ENCODE measurements at places on chromosomes 12 and 14.

GRCh38 chr12:67356380-67356774 lies 87.2 kb downstream of the CAND1 start:
- no peak for DNase-seq

- no peak for DNase-seq
Measured at GRCh38 chr12:126668538-126668937, 1598.4 kb upstream of the TMEM132C start.

GRCh38 chr12:55636116-55636655 lies 506 bp upstream of the OR10P1 start:
- DNase-seq = no peak

GRCh38 chr12:12534166-12534866 lies 28.3 kb downstream of the DUSP16 start:
- no peak for DNase-seq

DNA sequence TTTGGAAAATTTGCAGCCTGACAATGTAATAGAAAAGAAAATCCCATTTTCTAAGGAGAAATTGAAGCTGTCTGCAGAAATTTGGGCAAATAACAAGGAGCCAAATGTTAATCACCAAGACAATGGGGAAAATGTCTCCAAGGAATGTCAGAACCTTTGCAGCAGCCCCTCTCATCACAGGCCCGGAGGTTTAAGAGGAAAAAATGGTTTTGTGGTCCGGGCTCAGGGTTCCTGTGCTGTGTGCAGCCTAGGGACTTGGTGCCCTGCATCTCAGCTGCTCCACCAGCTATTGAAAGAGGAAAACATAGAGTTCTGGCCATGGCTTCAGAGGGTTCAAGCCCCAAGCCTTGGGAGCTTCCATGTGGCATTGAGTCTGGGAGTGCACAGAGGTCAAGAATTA lies 298.9 kb downstream of the ATXN7L3B start:
- no peak for DNase-seq

- DNase-seq = no peak
Measured at GRCh38 chr14:90642244-90642717, 173.9 kb downstream of the TTC7B start.

DNA sequence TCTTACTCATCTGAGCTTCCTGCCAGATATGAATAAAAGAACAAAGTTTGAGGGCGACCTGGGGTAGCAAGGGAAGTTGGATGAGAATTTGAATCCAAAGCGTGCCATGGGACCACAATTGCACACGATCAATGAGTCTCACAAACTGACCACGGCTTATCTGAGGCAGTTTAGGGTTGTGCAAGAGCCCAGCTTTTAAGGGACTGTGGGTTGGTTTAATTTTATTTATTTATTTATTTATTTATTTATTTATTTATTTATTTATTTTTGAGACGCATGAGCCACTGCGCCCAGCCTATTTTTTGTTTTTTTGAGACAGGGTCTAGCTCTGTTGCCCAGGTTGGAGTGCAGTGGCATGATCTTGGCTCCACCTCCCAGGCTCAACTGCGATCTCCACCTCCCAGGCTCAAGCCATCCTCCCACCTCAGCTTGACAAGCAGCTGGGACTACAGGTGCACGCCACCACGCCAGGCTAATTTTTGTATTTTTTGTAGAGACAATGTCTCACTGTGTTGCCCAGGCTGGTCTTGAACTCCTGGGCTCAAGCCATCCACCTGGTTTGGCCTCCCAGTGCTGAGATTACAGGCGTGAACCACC lies 1.1 kb downstream of the AMDHD1 start:
- DNase-seq = no peak

- no peak for DNase-seq
Measured at GRCh38 chr14:99524091-99524661, 43.0 kb downstream of the CCNK start.

DNA sequence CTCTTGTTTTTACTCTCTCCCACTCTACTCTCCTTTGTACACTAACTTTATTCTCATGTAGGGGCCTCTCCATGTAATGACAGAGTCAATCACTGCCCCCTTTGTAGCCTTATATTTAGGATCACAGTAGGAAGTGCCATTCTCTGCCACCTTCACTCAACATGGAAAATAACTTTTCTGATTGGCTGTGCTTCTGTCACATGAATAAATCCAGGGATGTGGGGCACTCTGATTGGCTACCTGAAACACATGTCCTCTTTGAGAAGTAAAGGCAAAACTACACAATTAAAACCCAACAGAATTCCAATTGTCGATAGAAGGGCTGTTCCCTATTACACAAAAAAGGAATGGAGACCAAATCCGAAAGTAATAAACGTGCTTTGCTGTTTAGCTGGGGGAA lies at the start of gene RNASE9:
Gene RNASE9 (minus strand): TSS at position 87 of the 400 bp plus-strand sequence.
- no peak for DNase-seq

DNA sequence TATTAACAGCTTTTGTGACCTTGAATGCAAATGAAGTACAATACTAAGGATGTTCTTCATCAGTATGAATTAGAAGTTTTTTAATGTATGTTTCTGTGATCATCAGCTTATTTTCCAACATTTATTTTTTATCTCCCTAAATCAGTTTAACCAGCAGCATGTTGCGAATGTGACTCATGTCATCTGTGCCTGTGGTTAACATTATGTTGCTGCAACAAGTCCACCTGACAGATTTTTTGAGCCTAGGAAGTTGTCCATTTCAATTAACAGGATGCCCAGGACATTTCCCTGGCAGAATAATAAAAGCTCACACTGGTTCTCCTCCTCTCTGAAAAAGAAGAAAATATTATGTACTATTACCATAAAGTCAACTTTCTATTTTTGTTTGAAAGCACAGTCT lies 155.5 kb downstream of the SYT1 start:
- peak; percentile 49 for DNase-seq

- DNase-seq = peak; percentile 75
Measured at GRCh38 chr12:53498235-53498630, 1.0 kb downstream of the MAP3K12 start.

GRCh38 chr12:65822732-65823512 lies 1.4 kb upstream of the HMGA2 start:
- DNase-seq = no peak

DNA sequence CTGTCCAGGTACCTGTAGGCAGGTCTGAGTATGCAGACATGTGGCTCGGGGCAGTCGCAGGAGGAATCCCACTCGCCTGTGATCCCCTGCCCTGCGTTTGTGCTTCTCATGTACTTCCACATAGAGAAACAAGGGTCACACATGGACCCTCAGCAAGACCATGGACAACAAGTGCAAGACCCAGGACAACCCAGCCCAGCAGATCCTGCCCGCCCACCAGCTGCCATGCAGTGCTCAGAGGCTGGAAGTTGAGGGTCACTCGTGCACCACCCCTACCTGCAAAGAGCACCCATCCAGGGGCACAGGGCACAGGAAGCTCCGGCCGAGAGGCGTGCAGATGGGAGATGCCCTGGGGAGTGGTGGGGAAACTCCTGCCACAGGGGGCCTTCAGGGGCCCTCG lies 67.5 kb upstream of the C14orf180 start:
- DNase-seq = no peak

DNA sequence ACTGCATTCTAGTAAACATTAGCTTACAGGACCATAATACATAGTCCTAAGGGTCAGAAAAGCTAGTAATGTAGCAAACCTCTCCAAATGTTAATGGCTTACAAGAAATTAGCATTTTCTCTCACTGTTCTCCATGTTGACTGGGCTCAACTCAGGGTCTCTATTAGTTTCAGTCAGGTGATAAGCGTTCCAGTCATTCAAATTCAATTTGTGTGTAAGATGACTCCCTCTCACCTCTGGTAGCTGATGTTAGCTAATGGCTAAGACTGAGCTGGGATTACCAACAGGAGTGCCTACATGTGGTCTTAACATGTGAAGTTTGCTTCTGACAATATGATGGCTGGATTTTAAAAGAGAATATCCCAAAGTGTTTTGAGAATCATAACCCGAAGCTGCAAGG lies 630.5 kb upstream of the USP15 start:
- DNase-seq = no peak

Data from cerebellum (tissue), 4 donors.